Trophoblast cell (in vitro differentiated cells and primary cell): ENCODE measurements at places on chromosomes 4 and X.

DNA sequence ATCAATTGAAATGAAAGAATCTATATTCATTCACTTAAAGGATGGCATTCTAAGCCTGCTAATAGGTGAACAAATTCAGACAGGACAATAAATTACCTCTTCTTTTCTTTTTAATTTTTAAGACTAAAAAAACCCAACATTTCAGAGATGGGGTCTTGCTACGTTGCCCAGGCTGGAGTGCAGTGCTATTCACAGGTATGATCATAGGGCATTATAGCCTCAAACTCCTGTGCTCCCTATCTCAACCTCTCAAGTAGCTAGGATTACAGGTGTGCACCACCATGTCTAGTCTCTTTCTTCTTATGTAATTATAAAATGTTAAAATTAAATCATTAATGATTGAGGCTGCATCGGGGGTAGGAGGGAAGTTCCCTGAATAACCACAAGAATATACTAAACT lies 52.5 kb upstream of the PDLIM5 start:
- H3K4me3 ChIP-seq = no peak overlapping the region
- no peaks in the 10 kb centered on the region for H3K36me3 ChIP-seq
- no peaks in the 10 kb centered on the region for H3K27me3 ChIP-seq
- no peaks in the 10 kb centered on the region for H3K4me1 ChIP-seq
- H3K27ac ChIP-seq = no peak overlapping the region

DNA sequence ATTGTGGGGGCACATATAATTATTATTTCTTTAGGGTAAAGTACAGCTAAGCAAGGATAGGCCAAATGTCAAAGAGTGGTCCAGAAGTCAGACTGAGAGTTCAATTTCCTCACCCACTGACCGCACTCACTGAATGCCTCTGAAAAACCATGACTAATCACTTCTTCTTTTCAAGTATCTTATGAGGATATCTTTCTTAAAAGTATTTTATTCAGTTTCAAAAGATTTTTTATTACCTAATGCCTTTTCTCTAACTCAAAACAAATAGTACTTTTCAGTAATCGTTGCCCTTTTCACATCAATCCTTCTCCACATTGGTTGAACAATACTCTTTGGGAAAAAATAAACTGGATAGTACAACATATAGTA lies 61.7 kb upstream of the CAMK2D start:
- H3K36me3 ChIP-seq = no peaks in the 10 kb centered on the region
- H3K4me1 ChIP-seq = no peaks in the 10 kb centered on the region
- H3K4me3 ChIP-seq = no peak overlapping the region
- H3K27me3 ChIP-seq = no peaks in the 10 kb centered on the region

DNA sequence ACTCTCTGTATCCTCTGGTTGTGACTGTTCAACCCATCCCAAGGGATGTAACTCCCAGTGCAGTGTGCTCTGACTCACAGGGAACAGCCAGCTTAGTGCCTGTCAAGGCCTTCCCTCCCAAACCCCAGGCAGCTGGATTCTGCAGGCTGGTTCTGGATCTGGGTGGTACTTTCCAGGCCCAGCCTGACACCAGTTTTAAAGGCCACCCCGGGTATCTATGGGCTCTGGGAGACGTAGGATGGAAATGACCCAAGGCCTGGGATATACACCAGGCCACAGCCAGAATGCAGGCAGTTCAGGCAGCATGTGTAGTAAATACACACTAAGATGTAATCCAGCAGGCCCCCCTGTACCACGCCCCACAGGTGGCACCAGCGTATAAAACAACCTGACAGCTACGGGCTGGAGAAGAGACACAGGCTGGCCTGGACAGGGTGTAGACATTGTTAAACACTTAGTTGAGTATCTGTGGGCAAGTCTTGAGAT lies 64.2 kb downstream of the SPINK2 start:
- H3K4me1 ChIP-seq = peaks cover 27% of the 10 kb centered on the region
- H3K4me3 ChIP-seq = no peak overlapping the region
- H3K27me3 ChIP-seq = no peaks in the 10 kb centered on the region
- no peaks in the 10 kb centered on the region for H3K36me3 ChIP-seq
- no peak for DNase-seq
- peak overlapping the region; percentile 89 for H3K27ac ChIP-seq

DNA sequence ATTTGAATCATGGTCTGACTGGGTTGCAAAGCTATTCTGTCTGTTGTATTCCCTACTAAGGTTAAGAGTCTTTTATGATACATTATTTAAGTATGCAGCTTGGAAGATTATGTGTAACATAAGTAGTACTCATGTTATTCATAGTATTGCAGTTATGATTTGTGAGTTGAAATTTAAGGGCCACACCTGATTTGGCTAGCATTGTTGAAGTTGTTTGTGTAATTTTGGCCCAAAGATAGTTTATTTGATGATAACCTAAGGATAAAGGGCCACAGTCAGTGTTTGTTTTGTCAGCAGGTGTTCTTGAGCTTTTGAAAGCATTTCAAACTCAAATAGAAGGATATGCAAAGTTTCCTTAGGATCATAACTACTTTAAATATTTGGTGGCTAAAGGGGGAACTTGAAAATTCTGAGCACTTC lies 38.9 kb downstream of the NUDT9 start:
- peaks cover 1% of the 10 kb centered on the region for H3K36me3 ChIP-seq
- DNase-seq = peak; percentile 72
- no peak overlapping the region for H3K4me3 ChIP-seq
- no peaks in the 10 kb centered on the region for H3K27me3 ChIP-seq

- H3K4me1 ChIP-seq = no peaks in the 10 kb centered on the region
- H3K27ac ChIP-seq = no peak overlapping the region
- H3K27me3 ChIP-seq = no peaks in the 10 kb centered on the region
- no peak overlapping the region for H3K4me3 ChIP-seq
These were observed 9.8 kb upstream of the PGM2 start for GRCh38 chr4:37816719-37817118.

- no peak overlapping the region for H3K4me3 ChIP-seq
- no peak for DNase-seq
- H3K4me1 ChIP-seq = no peaks in the 10 kb centered on the region
- no peaks in the 10 kb centered on the region for H3K36me3 ChIP-seq
- H3K27ac ChIP-seq = no peak overlapping the region
These were observed 51.3 kb downstream of the RTL9 start for GRCh38 chrX:110409925-110410324.

DNA sequence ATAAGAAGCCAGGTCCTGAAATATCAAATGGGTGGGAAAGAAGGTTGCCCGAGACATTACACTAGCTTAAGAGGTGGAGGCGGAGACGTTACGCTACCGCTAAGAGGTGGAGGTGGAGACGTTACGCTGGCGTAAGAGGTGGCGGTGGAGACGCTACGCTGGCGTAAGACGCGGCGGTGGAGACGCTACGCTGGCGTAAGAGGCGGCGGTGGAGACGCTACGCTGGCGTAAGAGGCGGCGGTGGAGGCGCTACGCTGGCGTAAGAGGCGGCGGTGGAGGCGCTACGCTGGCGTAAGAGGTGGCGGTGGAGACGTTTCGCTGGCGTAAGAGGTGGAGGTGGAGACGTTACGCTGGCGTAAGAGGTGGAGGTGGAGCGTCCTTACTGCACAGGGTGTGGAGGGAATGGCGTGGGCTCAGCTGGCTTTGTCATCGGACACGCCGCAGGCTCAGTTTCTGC lies 12.8 kb downstream of the CYP4V2 start:
- no peaks in the 10 kb centered on the region for H3K4me1 ChIP-seq
- no peaks in the 10 kb centered on the region for H3K36me3 ChIP-seq
- peak; percentile 68 for DNase-seq
- H3K4me3 ChIP-seq = peak overlapping the region; percentile 37
- H3K27ac ChIP-seq = no peak overlapping the region

GRCh38 chrX:155767876-155768769 lies 113.0 kb upstream of the VAMP7 start:
- H3K4me1 ChIP-seq = no peaks in the 10 kb centered on the region
- peak overlapping the region; percentile 34 for H3K4me3 ChIP-seq
- H3K27ac ChIP-seq = no peak overlapping the region
- H3K36me3 ChIP-seq = no peaks in the 10 kb centered on the region

DNA sequence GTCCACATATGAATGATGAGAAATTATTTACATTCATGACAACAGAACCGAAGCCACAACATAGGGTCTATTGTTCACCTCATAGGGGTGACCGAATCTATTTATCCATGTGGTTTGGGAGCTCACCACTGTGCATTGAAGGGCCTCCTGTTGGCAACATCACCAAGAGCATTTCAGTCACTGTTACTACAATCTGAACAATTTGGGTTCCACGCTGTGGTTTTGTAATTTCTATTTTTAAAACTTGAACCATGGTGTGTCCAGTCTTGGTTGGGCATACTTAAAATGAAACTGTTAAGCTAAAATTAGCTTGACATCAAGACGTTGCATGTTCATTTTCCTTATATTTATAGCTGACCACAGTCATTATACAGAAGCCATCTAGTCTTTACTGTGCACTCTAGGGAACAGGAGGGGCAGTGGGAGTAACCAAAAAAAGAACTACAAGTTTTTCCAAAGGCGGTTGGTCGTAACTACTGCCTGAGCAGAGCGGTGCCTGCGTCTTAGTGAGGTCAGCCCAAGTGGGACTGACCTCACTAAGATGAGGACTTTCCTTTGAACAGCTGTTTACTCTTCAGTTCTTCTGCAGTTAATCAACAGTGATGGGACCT lies 192.1 kb downstream of the SPRY1 start:
- no peaks in the 10 kb centered on the region for H3K27me3 ChIP-seq
- DNase-seq = no peak
- no peak overlapping the region for H3K27ac ChIP-seq

DNA sequence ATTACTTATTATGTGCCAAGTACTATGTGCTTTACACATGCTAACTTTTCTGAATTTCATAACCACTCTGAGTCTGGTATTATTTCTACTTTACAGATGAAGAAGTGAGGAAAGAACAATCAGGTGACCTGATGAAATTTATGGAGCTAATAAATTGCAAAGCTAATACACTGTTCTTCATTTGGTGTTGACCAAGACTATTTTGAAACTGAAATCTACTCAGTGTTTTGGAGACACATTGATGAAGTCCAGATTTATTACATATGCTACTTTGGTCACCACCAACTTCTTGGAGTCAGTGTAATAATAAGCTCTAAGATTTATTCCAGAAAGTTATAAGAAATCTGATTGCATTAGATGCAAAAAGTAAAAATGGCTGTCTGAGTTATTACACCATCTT lies 637.9 kb downstream of the FAT4 start:
- no peaks in the 10 kb centered on the region for H3K36me3 ChIP-seq
- DNase-seq = no peak
- H3K4me3 ChIP-seq = no peak overlapping the region
- no peak overlapping the region for H3K27ac ChIP-seq

GRCh38 chr4:52317361-52317879 lies 266.3 kb downstream of the SPATA18 start:
- no peak overlapping the region for H3K27ac ChIP-seq
- DNase-seq = peak; percentile 47
- H3K4me3 ChIP-seq = no peak overlapping the region
- H3K36me3 ChIP-seq = no peaks in the 10 kb centered on the region
- no peaks in the 10 kb centered on the region for H3K27me3 ChIP-seq
- H3K4me1 ChIP-seq = peaks cover 5% of the 10 kb centered on the region

DNA sequence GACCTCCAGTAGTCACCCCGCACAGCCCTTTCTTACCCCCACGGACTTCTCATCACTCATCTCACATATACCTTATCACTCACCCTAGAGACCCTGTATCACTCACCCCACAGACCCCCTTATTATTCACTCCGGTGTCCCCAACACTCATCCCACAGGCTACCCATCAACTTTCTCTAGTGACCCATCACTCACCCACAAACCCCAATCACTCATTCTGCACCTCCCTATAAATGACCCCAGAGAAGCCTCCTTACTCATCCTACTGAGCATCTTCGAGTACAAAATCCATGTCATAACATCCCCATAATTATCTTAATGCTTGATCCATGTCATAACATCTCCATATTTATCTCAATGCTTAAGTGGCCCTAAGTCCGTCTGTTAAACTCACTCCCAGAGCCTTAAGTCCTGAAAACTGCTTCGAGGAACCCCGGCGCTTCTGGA lies 934 bp downstream of the ZNF41 start:
- no peak for DNase-seq
- no peaks in the 10 kb centered on the region for H3K4me1 ChIP-seq
- peak overlapping the region; percentile 10 for H3K27ac ChIP-seq

DNA sequence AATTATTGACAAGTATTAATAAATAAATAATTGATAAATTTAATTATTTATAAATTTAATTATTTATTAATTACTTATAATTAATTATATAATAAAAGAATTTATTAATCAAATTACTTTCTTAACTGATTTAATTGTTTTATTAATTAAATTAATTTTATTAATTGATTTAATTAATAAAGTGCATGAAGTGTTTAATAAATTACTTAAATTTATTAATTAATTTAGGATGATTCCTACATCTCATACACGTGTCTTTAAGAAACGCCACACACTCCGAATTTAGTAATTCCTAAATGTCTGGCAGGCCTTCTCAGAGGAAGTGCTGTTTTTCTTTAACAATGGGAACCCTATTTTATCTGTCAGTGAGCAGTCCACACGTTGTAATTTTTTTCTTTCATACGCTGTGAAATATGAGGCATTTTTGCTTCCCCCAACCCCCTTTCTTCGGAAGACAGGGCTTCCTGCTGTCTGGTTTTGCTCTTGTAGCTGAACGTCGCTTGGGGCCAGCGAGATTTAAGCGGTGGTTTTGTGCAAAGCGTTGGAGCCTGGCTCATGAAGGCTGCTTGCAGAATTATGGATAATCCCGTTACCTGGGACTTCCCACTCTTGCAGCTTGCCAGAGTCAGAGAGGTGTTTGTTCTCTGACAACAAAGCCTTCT lies 46.8 kb downstream of the CRLF2 start:
- peak overlapping the region; percentile 53 for H3K27ac ChIP-seq
- H3K27me3 ChIP-seq = no peaks in the 10 kb centered on the region
- no peak overlapping the region for H3K4me3 ChIP-seq
- no peaks in the 10 kb centered on the region for H3K4me1 ChIP-seq

DNA sequence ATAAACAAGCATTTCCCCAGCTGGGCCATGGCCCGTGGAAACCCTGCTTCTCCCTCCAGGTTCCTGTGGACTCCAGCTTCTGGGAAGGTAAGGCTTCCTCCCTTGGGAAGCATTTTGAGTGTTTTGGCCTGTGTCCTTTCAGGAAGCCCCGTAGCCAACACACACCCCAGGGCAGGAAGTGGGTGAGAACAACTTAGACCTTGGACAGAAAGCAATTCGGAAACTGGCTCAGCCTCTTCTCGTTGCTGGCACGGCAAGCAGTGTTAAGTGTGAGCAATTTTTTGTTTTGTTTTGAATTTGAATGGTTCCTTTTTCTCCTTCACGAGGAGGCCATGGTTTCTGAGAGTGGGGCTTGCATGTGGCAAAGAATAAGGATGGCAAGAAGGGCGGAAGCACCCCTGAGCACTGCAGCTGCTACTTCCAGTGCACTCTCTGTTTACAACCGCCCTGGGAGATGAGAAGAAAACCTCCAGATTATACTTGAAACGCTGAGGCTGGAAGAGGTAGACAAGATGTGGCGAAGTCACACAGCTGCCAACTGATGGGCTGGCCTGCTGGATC lies 14.1 kb upstream of the CYTL1 start:
- H3K36me3 ChIP-seq = no peaks in the 10 kb centered on the region
- H3K4me3 ChIP-seq = no peak overlapping the region
- no peaks in the 10 kb centered on the region for H3K27me3 ChIP-seq
- H3K4me1 ChIP-seq = peaks cover 6% of the 10 kb centered on the region
- H3K27ac ChIP-seq = no peak overlapping the region

GRCh38 chrX:71846429-71846828 lies 64.2 kb upstream of the NHSL2 start:
- no peaks in the 10 kb centered on the region for H3K4me1 ChIP-seq
- no peaks in the 10 kb centered on the region for H3K36me3 ChIP-seq
- DNase-seq = no peak
- H3K4me3 ChIP-seq = no peak overlapping the region
- H3K27ac ChIP-seq = no peak overlapping the region
